ENCODE measurements at places on chromosomes 4 and X.

- DNase-seq = no peak
Observed at GRCh38 chrX:24619647-24620046, 27.5 kb downstream of the PCYT1B start.

DNA sequence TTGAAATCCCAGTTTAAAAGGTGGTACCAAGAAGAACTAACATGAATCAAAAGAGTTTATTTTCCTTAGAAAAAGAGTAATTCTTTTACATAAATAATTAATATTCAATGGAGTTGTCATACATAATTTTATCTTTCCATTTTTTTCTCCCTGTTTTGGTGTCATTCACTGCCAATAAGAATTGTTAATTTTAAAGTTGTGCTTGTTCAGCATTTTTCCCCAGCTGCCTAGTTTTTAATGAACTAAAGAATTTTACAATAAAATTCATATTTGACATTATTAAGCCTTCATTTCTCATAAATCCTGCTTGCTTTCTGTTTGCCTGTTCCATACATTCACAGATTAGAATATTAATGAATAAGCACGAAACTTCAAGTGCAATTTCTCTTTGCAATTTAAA is 393.6 kb downstream of the GRXCR1 start:
- no peak for DNase-seq

- no peak for DNase-seq
Observed at GRCh38 chrX:103704863-103705262, 5.8 kb upstream of the TMEM31 start.

- no peak for DNase-seq
Observed at GRCh38 chrX:73932522-73932921, 369.5 kb downstream of the CHIC1 start.

DNA sequence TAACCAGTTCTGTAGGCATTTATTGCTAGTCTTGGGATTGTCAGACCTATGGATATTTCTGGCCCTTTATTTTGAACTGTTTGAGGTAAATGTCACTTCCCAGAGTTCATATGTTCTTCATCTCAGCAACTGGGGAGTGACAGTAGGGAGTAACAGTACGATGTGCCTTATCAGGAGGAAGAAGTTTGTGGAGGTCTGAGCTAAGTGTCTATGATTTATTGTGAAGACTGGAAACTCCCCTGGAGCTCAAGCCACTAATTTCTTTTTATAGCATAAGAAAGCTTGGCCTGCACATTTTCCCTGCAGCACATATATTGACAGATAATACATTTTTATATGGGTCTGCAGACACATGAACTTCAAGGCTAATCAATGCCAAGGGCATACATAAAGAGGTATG is 383.8 kb downstream of the GRXCR1 start:
- no peak for DNase-seq

DNA sequence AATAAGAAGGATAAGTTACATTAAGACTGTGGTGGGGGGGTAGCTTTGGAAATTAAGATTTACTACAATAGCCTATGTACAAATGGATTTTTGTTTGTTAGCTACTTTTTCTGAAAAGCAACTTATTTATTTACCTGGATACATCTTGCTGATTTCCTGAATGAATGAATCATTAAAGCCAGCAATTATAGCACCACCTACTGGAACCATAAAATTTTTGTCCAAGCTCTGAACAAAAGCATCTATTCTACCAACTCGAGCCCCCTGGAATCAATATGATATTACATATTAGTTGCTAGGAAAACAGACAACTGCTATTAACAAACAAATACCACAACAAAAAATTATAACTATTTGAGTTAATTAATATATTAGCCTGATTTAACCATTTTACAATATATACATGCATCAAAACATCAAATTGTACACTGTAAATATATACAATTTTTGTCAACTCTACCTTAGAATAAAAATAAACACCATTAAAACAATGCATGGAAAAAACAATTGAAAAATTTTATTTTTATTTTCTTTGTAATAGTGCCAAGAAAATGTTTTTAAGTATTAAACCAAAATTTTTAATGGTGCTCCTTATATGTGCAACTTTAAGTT is 15.3 kb downstream of the SEPSECS start:
- DNase-seq = no peak

- no peak for DNase-seq
Observed at GRCh38 chrX:63713526-63713925, 71.5 kb downstream of the ARHGEF9 start.

All from cortex of kidney (tissue), 1 donor.